Hindlimb muscle (tissue), 1 donor: ENCODE measurements at places on chromosomes 7 and 10.

DNA sequence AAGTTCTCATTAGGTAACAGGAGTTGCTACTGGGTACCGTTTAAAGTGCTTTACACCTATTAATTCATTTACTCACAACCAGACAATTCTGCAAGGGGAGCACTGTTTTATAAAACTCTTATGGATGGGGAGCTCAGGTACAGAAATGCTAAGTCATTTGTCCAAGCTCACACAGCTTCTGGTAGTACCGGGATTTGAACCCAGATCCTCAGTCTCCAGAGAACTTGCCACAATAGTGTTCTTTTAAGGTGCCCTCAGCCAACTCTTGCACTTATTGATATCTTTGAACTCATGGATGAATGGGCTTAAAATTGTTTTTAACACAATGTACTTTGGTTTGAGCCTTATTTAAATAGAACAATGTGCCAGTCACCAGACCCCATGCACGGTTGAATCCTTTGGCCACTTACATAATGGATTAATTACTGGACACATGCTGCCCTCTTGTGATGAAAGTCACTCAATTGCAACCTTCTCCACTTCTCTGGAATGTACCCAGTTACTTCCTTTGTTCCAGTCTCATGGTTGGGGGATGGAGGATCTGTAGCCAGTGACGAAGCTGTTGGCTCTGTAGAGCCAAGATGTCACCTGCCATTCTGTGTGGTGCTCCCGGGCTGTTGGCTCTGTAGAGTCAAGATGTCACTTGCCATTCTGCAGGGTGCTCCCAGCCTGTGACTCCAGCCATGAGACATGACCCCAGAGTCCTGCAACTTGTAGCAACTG lies 65.6 kb downstream of the NOD1 start:
- DNase-seq, result peak; percentile 32

GRCh38 chr7:86950360-86950759 lies 109.1 kb downstream of the ELAPOR2 start:
- no peak for DNase-seq

DNA sequence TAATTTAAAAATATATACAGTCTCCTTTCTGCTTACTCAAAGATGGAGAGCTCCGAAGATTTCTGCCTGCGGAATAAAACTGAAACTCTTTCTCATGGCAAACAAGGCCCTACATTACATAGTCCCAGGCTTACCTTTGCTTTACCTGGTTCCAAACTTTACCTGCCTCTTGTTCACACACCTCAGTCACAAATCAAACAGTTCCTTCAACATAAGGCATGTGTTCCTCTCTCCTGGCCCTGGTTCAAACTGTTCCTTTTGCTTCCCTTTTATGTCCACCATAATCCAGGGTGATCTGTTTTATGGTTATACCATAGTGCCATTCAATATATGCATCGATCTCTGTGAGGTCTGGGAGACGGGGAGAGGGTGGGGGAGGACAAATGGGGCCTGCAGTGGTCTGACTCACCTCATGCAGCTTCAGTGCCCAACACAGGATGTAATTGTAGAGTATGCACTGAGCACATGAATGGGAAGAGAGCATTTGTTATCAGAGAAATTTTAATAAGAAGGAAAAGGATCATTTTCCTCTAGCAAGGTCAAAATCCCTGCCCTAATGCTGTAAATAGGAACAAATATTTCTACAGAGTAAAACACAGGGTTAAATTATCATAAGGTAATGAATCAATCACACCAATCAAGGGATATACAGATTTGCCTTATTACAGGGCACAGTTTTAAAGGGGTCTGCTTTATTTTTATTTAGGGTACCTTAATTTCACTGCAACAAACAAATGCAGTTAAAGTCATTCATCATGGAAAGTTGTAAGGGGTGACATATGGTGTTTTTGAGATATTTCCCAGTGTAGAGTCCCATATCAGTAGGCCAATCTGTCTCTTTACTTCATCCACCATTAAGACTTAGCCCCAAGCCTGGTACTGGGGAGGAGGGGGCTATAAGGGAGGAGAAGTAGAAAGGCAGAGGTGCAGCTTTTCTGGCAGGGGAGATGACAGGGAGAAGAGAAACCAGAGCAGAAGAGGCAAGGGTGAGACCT lies 88.8 kb upstream of the PDE1C start:
- no peak for DNase-seq

DNA sequence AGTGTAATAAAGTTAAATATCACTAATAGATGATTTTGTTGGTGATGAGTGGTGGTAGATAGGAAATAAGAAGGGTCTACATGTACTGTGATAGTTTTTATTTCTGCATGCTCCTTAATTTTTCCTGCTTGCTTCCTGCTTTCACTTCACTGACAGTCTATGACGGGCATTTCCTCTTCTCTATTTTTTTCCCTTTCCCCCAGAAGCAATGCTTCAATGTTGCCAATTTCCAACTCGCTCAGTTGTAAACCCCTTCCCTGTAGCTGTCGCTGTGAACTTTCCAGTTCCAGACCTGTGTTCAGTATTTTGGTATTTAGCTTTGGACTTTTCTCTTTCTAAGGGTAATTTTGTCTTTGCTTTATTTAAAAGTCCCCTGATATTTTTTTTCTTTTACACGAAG lies 123.5 kb upstream of the AGR3 start:
- no peak for DNase-seq

DNA sequence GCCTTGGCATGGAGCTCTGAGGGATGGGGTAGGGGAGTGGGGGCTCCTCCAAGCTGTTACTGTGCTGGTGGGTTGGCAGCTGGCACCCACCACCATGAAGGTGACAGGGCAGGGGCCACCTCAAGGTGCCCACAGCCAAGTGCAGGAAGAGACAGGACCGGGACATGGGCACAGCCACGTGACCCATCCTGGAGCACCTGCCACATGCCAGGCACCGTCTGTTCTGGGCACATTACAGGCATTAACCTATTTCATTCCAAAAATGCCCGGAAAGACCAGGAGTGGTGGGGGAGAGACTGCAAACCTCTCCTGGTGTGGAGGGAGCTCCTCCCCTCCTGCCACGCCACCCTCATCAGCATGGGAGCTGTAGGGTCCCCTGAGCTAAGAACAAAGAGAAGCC lies 56.7 kb downstream of the CAMK2B start:
- no peak for DNase-seq

- DNase-seq, result no peak
These were observed 94.2 kb downstream of the LRMDA start for GRCh38 chr10:75525646-75526045.

- peak; percentile 26 for DNase-seq
These were observed 60.7 kb downstream of the GPAM start for GRCh38 chr10:112122827-112123226.
